Pancreas (tissue), 10 donors: ENCODE measurements at places on chromosomes 7 and 10.

DNA sequence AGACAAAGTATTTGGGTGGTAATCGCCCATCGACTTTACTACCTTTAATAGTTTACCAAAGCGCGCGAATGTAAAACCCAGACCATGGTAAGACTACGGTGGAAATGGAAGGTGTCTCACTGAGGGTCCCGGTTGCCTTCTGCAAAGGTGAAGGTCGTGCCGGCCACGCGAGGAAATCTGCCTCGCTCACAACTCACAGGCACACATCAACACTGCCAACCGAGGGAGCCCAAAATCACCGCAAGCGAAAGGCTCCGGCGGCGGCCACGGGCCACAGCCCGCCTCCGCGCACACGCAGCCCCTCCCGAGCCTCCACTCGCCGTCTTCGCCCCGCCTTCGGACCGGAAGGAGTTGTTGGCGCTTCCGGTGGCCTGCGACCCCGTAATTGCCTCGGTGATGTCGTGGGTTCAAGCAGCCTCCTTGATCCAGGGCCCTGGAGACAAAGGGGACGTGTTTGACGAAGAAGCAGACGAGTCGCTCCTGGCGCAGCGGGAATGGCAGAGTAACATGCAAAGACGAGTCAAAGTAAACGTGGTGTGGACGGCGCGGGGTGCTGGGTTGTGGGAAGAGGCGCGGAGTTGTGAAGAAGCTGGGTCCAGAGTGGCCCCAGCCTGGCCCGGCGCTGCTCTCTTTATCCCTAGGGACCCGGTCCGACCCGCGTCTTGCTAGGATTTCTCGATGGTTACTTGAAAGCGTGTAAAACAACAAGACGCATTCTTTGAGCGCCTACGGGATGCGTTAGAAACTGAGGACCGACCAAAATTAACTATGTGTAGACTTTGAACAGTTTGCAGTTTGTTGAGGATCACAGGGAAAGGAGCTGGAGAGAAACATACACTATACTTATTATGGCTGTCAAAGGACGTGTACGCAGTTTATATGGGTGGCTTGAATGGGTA is at the start of gene YAE1:
Gene YAE1, plus strand, starts transcription at position 382 of the 899 bp plus-strand sequence. Its CDS starts 15 bp downstream, at position 397.
- peak; percentile 87 for DNase-seq

DNA sequence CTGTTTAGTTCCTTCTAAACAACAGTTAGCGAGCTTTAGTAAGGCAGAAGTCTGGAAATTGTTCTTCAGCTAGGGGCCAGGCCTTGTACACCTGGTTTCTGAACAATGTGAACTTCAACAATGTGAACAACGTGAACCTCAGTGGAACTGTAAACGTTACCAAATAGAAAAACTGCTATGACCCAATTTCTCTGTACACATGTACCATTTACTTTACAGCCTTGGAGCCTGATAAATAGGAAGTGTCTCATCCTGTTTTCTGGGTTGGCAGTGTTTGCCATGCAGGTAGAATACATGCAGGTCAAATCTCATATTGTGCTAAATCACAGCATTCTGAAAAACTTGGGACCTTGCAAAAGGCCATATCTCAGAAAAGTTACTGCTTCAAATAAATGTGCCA is 1.6 kb downstream of the STEAP4 start:
- DNase-seq, result no peak

DNA sequence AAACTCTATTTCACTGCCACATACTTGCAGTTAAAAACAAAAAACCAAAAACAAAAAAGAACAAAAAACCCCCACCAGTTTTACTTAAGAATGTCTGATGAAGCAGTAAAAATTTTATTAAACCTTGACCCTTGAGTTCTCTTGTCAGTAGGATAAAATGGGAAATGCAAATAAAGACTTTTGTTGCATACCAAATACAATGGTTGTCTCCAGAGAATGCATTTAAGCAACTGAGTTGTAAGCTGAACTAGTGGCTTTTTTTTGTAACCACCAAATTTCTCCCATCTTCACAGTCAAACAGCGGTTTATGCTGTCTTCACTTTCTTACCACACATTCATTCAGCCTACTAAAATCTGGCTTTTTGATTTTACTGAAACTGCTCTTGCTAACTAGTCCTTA is 3.1 kb downstream of the SYPL1 start:
- DNase-seq, result no peak

GRCh38 chr10:122498521-122498920 is 37.2 kb downstream of the HTRA1 start:
- DNase-seq, result no peak

- DNase-seq, result no peak
These were observed 21.0 kb upstream of the RPA3 start for GRCh38 chr7:7739204-7740036.

GRCh38 chr10:100622946-100623345 is 87.2 kb downstream of the HIF1AN start:
- no peak for DNase-seq

- no peak for DNase-seq
These were observed 9.8 kb downstream of the DNAJB12 start for GRCh38 chr10:72344932-72345331.

- peak; percentile 47 for DNase-seq
These were observed 202.8 kb downstream of the IPMK start for GRCh38 chr10:58064714-58065528.

DNA sequence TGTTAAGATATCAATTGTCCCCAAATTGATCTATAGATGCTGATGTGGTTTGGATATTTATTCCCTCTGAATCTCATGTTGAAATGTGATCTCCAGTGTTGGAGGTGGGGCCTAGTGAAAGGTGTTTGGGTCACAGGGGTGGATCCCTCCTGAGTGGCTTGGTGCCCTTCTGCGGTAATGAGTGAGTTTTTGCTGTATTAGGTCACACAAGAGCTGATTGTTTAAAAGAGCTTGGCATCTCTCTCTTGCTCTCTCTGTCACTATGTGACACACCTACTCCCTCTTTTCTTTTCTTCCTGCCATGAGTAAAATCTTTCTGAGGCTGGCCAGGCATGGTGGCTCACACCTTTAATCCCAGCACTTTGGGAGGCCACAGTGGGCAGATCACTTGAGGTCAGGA is 98.2 kb upstream of the KAT6B start:
- no peak for DNase-seq

- DNase-seq, result no peak
These were observed 27.3 kb downstream of the MDFIC start for GRCh38 chr7:114949231-114949630.

DNA sequence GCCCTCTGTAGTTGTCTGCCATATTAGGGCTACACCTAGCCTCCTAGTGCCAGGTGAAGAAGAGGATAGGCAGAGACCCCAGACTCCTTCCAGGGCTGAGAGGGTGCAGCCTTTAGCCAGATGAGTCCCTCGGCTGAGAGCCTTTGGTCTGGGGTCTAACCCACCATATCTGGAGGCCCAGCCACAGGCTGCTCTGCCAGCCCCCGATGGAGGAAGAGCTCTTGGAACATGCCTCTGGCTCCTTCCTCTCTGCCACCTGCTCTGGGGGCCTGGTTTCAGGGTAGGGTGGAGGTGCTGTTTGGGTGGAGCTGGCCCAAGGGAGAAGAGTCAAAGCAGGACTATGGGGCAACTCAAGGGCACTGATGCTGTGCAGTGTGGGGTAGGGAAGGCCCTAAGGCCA is 1.4 kb downstream of the LRRC18 start:
- DNase-seq, result no peak

- no peak for DNase-seq
These were observed 77.6 kb upstream of the IMMP2L start for GRCh38 chr7:111639934-111640333.

GRCh38 chr10:7006566-7006965 is 404.3 kb downstream of the SFMBT2 start:
- DNase-seq, result no peak

DNA sequence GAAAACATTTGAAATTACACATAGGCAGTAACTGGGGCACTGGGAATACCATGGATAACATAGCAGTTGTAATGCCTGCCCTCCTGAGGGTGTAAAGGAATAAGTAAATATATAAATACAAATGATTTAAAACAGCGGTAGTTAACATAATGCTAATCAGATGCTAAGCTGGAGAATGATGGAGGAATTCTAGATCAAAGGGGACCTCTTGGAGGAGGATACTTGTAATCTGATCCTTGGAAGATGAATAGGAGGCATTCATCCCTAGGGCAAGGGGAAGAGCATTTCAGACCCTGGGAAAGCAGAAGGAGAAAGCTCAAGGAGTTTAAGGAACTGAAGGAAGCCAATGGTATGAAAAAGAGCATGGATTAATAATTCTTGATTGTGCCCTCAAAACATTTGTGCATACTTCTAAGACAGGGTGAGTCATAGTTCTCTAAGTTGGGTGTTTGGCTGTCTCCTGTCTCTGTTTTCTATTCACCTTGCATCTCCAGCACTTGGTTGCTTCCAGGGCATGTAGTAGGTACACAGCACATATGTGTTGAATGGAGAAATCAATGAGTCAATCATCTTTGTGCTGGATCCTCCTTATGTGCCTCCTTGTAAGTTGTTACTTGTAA is 54.8 kb upstream of the PLPP4 start:
- no peak for DNase-seq

DNA sequence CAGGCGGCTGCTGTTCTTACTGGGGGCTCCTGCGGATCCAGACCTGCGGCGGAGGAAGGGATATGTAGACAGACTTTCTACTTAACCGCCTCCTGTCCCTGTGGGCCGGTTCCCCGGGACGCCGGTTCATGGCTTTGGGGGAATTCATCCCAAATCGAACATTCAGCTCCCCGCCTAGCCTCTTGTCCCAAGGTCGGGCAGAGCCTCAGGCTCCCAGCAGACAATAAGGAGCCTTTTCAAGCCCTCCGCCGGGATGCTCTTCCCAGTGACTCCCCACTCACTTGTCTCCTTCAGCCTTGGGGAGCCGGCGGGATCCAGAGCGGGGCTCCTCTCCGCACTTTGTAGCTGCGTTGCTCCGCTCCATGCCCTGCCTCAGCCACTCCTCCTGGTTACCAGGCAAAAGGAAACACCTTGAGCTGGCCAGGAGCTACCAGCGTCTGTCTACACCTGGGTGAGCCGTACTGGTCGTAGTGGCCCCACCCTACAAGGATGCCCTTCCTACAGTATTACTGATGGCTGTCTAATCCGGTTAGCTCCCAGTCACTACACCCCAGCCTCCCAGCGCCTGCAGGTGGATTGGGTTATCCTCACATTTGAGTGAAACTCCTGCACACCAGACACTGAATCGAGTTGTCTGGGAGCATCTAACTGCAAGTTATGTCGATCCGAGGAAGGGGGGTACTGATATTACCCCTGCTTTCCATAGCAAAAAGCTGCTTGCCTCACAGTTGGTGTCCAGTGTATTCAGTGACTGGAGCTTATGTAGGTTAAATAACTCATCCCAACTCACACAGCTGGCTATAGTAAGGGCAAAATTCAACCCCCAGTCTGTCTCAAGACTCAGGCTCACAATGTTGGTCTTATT is at the start of gene C10orf95:
Gene C10orf95, minus strand, starts transcription at position 439 of the 865 bp plus-strand sequence. CDS start 450 bp downstream, outside the sequence.
- DNase-seq, result peak; percentile 37

DNA sequence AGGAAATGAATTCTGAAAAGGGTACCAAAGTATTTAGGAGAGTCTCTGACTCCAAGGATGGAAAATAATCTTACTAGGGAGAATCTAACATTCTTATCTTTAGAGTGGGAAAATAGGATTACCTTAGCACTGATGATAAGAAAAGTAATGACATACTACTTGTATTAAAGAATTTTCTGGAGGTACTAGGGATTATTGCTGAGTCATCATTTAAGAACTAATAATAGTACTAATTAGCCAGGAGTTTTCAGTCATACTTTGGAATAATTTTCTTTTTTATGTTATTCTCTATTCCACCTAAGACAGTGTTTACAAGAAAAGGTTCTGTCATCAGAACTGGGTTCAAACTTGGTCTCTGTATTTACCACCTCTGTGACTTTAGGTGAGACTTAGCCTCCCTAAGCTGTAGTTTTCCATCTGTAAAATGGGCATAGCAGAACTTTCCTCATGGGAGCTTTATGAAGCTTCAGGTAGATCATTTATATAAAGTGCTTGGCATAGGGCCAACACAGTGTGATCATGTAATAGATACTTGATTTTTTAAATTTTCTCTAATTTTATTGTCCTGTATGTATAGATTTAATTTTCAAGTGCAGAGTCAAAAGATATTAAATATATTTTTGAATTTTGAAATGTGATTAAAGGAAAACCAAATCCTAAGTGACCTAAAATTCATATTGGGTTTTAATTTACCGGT is 20.4 kb downstream of the ITGB8 start:
- no peak for DNase-seq

GRCh38 chr10:1659221-1659791 is 78.0 kb downstream of the ADARB2 start:
- DNase-seq, result no peak

DNA sequence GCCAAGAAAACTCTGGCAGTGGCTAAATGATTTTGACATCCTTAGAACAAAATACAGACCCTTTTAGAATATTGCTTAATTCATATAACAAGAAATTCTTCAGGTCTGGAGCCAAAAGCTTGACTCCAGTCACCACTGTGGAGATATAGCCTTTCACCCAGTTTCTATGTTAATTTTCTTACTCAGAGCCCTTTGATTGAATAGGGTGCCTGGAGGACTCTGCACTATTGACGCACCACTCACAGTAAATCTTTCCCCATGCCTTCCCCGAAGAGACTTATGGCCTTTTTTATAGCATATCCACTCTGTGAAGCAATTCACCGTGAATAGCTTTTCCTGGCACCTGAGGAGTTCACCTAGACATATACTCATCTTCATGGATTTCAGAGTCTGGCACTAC is 613.8 kb downstream of the ZWINT start:
- DNase-seq, result no peak

DNA sequence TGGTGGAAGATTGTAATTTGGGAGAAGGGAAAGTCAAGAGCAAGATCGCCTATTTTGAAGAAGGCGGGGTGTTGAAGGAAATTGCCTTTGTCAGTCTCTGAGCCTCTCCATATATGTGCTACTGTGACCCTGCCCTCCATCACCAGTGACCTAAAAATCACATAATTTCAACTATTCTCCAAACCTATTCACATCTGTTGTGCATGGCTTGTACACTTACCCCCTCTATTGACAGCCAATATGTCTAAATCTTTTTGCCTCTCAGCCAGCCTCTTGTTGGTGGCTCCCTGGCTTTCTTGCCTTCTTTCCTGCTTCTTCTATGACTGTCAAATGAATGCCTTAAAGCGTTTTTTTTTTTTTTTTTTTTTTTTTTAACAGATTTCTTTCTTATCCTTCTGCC is 295.6 kb downstream of the AUTS2 start:
- DNase-seq, result no peak

GRCh38 chr7:14630048-14630447 is 272.5 kb downstream of the DGKB start:
- DNase-seq, result no peak

- no peak for DNase-seq
These were observed 124.8 kb upstream of the CHST15 start for GRCh38 chr10:124217906-124218804.

DNA sequence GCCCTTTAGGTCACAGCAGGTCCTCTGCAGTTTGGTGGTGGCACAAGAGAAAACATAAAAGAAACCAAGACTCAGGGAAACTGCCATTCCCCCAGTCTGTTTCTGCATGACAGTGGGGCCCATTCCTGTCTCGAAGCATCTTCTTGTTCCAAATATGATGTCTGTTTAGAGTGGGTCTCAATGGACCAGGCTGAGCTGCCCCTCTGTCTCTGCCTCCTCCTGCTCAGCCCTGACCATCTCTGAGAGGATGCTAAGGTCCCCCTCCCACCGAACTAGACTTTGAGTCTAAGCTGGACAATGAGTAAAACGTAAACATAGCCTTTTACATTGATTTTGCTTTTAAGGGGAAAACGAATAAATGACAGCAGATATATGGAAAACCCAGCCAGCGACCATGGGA is 40.4 kb downstream of the CLEC2L start:
- no peak for DNase-seq

GRCh38 chr7:25781704-25782103 is 370.3 kb upstream of the NFE2L3 start:
- no peak for DNase-seq
